ENCODE measurements at places on chromosomes 6 and 20. TPM values are rescaled to one million over a fixed set of nuclear protein-coding genes. Genes with fewer than 3 reads are reported as not detected.

DNA sequence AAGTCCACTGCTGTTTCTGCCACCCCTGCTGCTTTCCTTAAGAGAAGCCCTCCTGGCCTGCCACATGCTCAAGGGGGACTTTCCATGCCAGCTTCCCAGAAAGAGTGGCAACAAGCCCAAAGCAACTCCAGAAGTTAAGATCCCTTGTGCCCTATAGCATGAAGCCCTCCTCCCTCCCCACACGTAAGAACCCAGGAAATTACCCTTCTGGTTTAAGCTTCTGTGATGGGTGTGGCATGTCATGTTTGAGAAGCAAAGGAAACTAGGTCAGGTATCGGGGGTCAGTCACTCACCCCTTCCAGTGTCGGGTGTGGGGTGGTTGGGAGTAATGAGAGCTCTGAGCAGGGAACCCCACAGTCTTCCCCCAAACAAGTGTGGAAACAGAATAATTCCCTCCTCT is 196.1 kb downstream of the LRFN2 start:
- no peak for DNase-seq

- DNase-seq: no peak
Observed at GRCh38 chr6:54031169-54031568, 80.1 kb upstream of the MLIP start.

- no peak for DNase-seq
Observed at GRCh38 chr6:4964675-4965561, 38.9 kb downstream of the RPP40 start.

- no peak for DNase-seq
Observed at GRCh38 chr20:46646659-46647380, 4.4 kb downstream of the SLC13A3 start.

- DNase-seq: no peak
Observed at GRCh38 chr20:22529150-22530019, 55.0 kb downstream of the FOXA2 start.

- DNase-seq: no peak
Observed at GRCh38 chr20:41358717-41359116, 7.9 kb downstream of the EMILIN3 start.

DNA sequence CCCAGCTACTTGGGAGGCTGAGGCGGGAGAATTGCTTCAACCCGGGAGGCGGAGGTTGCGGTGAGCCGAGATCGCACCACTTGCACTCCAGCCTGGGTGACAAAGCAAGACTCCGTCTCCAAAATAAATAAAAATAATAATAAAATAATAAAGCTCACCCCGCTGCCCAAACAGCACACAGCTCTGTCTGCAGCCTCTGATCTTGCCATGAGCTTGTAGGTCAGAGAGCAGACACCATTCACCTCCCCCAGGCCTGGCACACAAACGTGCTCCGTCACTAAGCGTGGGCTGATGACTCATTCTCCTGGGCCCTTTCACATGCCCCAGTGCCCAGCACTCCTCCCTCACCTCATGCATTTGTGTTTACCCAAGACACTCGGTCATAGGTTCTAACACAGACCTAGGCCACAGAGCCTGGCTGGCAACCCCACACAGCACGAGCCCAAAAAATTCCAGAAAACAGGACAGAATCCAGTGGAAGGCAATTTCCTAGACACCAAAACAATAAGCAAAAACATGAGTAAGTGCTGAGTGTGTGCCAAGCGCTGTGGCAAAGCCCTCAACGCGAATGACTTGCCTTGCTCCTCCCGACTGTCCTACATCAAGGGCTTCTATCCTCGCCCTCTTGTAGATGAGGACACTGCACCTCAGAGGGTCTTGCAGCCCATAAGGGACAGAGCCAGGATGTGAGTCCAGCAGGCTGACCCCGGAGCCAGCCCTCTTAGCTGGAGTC is 18.0 kb downstream of the ATP9A start:
- DNase-seq: no peak

GRCh38 chr6:116413357-116413756 is 42.6 kb downstream of the DSE start:
- no peak for DNase-seq

- no peak for DNase-seq
Observed at GRCh38 chr20:2320813-2321658, 25.2 kb downstream of the TGM3 start.

- no peak for DNase-seq
Observed at GRCh38 chr6:147675281-147675680, 166.8 kb downstream of the SAMD5 start.

- DNase-seq: no peak
Observed at GRCh38 chr20:48463916-48464315, 363.9 kb downstream of the PREX1 start.

GRCh38 chr20:56350842-56351241 is 7.9 kb upstream of the FAM210B start:
- DNase-seq: no peak

Gene OXT
- not detected for total RNA-seq

Gene NKAIN2
- 0.36 TPM for total RNA-seq

Gene DZANK1
- total RNA-seq: 8.0 TPM

Gene ULBP1
- 2.3 TPM for total RNA-seq

Gene IP6K3
- total RNA-seq: 0.89 TPM

Gene COL11A2
- 4.2 TPM for total RNA-seq
